ENCODE measurements at places on chromosomes 6 and 20. TPM values are rescaled to one million over a fixed set of nuclear protein-coding genes. Genes with fewer than 3 reads are reported as not detected.

Gene C20orf202
- 0.63 TPM for total RNA-seq

Gene OPRM1
- 19.4 TPM for total RNA-seq

Gene DSTN
- total RNA-seq = 189 TPM

Gene PBOV1
- not detected for total RNA-seq

DNA sequence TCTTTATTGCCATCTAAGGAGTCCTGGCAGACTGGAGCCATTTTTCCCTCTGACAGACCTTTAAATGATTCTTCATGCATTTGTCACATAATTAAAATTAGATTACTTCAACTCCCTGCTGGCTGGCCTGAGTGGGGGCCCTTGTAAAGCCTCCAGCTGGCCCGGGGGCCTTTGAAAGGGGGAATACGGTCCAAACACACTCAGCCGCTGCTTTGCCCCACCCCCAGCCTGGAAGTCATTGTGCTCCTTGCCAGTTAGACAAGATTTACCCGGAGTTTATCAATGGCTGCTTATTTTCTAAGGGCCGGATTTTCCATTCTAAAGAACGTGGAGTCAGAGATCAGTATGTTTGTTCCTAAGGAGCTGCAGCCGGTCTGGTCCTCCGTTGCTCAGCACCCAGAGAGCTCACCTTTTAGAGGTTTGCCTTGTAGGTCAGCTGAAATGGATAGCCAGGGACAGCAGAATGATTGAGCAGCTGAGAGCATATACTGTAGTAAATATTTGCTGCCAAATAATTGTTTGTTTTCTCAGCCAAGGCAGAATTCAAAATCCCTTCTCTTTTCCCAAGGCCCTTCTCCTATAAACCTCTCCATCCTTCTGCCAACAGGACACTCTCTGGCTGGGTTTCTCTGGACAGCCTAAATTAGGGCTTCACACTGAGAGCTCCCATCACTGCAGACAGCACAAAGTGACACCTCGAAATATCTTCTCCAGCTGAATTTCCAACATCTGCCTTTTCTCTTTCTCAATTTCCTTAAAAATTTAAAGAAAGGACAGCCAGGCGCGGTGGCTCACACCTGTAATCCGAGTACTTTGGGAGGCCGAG lies 68.4 kb upstream of the RBM24 start:
- DNase-seq = no peak

DNA sequence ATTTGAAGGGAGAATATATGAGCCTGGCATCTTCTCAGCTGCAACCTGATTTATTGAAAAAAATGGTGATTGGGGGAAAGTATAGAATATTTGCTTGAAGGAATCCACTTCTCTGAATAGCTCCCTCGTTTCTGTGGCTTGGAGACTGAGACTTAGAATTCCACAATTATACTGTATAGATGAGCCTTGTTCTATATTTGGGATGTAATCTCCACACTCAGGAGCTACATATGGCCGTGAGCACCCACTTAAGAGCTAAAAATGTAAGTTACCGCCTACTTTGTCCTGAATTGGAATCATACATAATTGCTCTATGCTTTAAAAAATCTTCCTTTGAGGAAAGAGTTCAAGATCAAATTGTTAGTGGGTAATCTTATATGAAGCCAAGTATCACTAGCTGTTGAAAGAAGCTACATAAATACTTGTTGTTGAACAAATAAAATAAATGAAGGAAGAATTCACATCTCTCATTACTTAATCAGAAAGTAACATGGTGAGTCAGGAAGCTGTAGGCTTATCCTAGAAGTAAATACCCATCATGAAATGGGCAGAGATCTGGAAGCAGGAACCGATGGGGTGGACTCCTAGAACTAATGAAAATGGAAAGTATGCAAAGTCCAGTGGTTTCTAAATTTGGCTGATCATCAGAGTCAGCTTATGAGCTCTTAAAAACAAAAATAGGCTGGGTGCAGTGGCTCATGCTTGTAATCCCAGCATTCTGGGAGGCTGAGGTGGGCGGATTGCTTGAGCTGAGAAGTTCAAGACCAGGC lies 254.3 kb downstream of the SOX4 start:
- DNase-seq = no peak

- DNase-seq = no peak
Observed at GRCh38 chr6:169825558-169826225, 74.3 kb downstream of the ERMARD start.

GRCh38 chr6:145086197-145086596 lies 649.1 kb downstream of the EPM2A start:
- no peak for DNase-seq

- DNase-seq = no peak
Observed at GRCh38 chr6:43492673-43493072, 15.3 kb downstream of the TJAP1 start.

- DNase-seq = no peak
Observed at GRCh38 chr6:68086199-68086598, 548.9 kb upstream of the ADGRB3 start.

DNA sequence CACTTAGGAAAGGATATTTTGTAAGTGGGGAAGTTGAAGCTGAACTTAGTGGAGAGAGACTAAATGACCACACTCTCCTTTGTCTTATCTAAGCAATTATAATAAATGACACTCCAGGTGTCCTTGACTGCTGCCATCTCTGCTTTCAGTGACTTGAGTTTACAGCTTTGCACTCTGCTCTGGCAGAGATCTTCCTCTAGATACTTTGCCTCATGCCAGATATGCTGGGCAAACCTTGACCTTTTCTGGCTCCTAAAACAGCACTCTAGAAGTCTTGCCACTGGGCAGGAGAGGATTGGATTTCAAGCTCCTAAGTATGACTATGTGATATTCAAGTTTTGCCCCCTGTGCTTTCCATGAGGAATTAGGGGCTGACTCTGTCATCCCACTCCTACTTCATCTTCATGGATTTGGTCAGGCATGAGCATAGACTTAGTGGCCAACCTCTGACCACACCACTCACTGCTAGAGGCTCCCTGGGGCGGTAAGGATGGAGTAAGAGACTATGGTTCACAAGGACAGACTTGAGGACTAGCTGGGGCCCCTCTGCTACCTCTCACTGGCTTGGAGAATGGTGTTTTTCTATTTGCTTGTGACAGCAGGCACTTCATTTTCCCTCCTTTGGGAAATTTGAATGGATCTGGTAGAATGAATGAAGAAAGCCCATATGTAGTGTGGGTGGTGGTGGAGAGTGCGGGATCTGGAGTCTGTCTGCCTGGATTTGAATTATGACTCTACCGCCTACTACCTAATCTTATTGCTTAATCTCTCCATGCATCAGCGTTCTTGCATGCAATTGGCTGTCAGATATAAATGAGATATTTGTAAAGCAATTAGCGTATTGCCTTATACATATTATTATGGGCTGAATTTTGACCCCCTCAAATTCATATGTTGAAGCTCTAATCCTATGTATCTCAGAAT lies 191.4 kb downstream of the REV3L start:
- no peak for DNase-seq

GRCh38 chr20:47577314-47577713 lies 75.6 kb downstream of the NCOA3 start:
- DNase-seq = no peak

DNA sequence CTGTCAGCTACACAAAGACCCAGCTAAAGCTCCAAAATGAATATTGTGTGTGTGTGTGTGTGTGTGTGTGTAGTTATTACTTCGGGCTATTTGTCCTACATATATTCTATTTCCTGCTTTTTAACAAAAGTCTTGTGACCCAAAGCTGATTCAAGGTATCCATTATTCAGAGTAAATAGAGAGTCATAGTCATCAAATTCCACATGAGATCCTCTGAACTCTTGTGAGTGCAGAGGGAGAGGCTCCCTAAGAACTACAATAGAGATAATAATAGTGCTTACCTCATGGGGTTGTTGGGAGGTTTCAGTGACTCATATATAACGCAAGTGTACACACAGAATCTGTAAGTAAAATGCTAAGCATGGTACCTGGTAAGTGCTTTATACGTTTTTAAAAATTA lies 95.6 kb upstream of the SHLD1 start:
- no peak for DNase-seq

DNA sequence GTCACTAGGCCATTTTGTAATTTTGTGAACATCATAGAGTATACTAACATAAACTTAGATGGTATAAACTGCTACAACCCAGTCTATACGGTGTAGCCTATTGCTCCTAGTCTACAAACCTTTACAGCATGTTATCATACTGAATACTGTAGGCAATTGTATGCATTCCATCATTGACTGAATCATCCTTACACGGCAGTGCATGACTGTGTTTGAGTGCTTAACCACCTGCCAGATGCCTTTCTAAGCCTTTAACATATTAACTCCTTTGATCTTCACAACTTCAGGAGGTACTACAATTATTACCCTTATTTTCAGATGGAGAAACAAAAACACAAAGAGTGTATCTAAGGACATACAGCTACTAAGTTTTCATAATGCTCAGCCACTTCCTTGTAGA lies 14.0 kb downstream of the DPPA5 start:
- no peak for DNase-seq
